ENCODE measurements at places on chromosomes 2 and 18.

- peak overlapping the region; percentile 15 for H3K4me3 ChIP-seq
- H3K27ac ChIP-seq: no peak overlapping the region
- H3K4me1 ChIP-seq: peaks cover 13% of the 10 kb centered on the region
- H3K36me3 ChIP-seq: peaks cover 4% of the 10 kb centered on the region
- no peak for DNase-seq
Measured at GRCh38 chr2:47785986-47786385, 3.0 kb downstream of the MSH6 start.

GRCh38 chr18:79819968-79820351 lies 22.2 kb downstream of the KCNG2 start:
- peaks cover 7% of the 10 kb centered on the region for H3K4me1 ChIP-seq
- H3K36me3 ChIP-seq: no peaks in the 10 kb centered on the region
- H3K27ac ChIP-seq: no peak overlapping the region
- DNase-seq: no peak

DNA sequence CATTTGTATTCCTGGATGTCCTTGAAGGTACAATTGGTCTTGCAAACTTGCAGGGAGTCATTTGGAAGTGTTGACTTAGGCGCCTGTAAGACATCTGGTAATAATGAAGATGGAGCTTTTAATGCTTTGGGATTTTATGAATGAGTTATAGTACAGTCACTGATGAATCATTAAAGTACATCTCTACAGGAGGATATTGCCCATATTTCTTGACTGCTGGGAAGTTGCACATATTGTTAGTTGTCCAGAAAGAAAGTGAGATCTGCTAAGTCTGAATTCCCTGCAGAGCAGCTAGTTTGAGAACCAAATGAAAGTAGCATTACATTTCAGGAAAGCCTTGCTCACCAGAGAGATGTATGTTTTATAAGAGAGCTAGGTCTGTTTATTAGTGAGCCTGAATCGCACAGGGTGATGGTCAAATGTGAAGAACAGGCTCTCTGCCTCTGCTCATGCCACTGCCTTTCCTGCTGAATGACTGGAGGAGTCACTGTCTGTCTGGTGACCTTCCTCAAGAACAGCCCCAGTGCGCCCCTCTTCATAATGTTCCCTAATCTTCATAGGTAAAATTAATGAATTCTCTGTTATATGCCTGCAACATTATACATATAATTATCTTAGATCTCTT lies 138.9 kb upstream of the KLHL14 start:
- H3K4me1 ChIP-seq: no peaks in the 10 kb centered on the region
- H3K27me3 ChIP-seq: no peaks in the 10 kb centered on the region
- DNase-seq: no peak
- no peak overlapping the region for H3K4me3 ChIP-seq

- no peak overlapping the region for H3K27ac ChIP-seq
- no peak overlapping the region for H3K4me3 ChIP-seq
- peaks cover 3% of the 10 kb centered on the region for H3K36me3 ChIP-seq
- peaks cover 8% of the 10 kb centered on the region for H3K27me3 ChIP-seq
- peaks cover 8% of the 10 kb centered on the region for H3K4me1 ChIP-seq
Measured at GRCh38 chr2:68698567-68699377, 35.8 kb upstream of the ARHGAP25 start.

DNA sequence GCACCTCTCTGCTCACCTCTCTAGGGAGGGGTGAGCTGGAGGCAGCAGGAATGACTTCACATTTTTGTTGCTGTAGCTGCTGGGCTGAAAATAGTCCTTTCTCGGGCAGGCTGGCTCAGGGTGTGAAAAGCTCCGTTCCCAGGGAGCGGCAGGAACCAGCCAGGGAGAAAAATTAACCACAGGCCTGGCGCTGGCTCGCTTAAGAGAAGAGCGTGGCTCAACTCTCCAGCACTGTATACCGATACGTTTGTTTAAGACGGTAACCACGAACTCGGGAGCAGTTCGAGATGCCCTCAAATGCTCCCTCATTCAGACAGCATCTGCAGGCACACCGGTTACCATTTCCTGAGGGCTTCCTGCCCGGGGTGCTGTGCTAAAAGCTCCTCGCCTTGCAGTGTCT lies 129.6 kb downstream of the CELF4 start:
- no peaks in the 10 kb centered on the region for H3K36me3 ChIP-seq
- peaks cover 22% of the 10 kb centered on the region for H3K27me3 ChIP-seq
- no peak for DNase-seq
- no peaks in the 10 kb centered on the region for H3K4me1 ChIP-seq

DNA sequence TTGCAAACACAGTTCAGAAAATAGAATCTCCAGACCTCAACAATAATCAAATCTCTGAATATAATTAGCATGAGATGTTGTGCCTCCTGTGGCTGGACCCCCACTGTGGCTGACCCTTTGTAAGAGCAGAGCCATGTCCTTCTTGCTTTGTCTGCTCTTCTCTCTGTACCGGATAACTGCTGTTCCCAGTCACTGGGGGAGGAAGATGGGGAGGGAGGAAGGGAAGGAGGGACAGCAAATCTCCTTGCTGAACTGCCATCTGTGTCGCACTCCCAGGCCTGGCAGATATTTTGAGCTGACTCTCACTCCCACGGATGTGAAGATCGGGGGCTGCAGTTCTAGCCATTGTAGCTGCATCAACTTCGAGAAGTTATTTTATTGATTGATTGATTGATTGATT lies 319.0 kb upstream of the CXCR4 start:
- no peak overlapping the region for H3K4me3 ChIP-seq
- no peaks in the 10 kb centered on the region for H3K36me3 ChIP-seq

- H3K27me3 ChIP-seq: no peaks in the 10 kb centered on the region
- peaks cover 7% of the 10 kb centered on the region for H3K36me3 ChIP-seq
- no peak for DNase-seq
- H3K27ac ChIP-seq: no peak overlapping the region
- peaks cover 4% of the 10 kb centered on the region for H3K4me1 ChIP-seq
Measured at GRCh38 chr2:7022492-7023385, 105.5 kb downstream of the RNF144A start.

Data from T-helper 17 cell (primary cell).